ENCODE measurements at places on chromosomes 2 and 18.

DNA sequence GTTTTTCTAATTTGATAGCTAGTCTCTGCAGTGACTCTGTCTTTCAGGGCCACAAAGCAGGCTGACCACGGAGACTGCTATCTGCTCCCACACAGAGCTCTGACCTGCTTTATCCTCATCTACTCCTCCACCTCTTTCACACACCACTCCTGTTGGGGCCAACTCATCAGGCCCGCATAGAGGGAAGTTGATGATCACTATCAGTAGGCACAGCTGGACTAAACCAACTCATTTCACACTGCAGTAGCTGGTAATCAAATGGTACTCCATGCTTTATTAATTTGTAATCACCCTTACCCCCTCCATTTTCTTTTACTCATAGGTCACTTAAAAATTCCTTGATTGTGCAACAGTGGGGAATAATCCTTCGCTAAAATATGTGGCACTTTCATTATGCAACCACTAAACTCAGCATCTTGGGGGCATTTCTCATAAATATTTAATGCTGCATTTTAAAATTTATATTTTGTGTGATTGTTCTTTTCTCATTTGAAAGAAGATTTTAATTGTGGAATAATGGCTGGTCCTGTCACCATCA, 249.8 kb upstream of the GCFC2 start:
- no peak for DNase-seq

DNA sequence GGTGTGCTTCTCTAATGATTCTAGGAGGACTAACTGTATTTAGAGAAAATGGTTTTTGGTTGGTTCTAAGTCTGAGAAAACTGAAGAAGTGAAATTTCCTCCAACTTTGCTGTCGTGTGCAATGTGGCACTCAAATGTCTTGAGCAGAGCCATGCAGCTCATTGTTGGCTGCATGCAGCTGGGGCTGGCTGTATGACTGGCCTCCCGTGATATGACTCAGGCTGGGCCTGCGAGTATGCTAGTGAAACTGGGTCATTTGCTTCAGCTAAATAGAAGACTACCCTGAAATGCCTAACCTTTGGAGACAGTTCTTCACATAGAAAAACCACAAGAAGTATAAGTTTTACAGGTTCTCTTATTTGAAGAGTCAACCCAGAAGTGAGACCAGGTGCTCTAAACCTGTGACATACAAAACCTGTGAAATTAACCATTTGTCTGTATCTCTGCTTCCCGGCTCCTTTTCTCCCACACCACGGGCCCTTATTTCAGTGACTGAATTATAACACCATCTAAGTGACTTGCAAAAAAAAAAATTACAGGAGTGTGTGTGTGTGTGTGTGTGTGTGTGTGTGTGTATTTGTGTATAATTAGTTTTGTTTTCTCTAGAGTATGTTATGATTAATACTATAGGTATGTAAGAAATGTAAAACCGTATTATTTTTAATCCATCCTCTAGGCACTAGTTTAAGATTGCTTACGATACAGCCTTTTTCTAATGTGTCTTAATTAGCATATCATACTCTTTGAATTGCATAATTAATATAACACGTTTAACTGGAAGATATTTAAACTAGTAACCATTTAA, 15.9 kb downstream of the POLI start:
- peak; percentile 32 for DNase-seq

GRCh38 chr2:51013933-51014526, 17.9 kb downstream of the NRXN1 start:
- no peak for DNase-seq

GRCh38 chr2:47096451-47096850, 58.7 kb downstream of the STPG4 start:
- no peak for DNase-seq

- DNase-seq, result peak; percentile 76
Observed at GRCh38 chr2:74457549-74458131, 598 bp upstream of the WBP1 start.

DNA sequence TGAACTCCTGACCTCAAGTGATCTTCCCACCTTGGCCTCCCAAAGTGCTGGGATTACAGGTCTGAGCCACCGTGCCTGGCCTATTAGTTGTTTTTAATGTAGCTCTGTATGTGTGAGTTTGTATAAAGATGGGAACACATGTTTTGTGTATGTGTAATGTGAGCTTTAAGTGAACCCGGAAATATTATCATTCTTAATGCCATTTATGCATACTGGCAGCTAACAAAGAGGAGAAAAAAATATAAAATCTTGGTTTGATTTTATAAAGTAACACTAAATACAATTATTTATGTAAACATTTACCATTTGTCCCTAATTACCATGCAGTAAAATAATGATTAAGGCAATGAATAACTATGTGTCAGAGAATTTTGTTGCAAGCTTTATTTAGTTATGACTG, 9.1 kb upstream of the CKAP2L start:
- no peak for DNase-seq

GRCh38 chr2:75525434-75526310, 35.1 kb downstream of the EVA1A start:
- no peak for DNase-seq

DNA sequence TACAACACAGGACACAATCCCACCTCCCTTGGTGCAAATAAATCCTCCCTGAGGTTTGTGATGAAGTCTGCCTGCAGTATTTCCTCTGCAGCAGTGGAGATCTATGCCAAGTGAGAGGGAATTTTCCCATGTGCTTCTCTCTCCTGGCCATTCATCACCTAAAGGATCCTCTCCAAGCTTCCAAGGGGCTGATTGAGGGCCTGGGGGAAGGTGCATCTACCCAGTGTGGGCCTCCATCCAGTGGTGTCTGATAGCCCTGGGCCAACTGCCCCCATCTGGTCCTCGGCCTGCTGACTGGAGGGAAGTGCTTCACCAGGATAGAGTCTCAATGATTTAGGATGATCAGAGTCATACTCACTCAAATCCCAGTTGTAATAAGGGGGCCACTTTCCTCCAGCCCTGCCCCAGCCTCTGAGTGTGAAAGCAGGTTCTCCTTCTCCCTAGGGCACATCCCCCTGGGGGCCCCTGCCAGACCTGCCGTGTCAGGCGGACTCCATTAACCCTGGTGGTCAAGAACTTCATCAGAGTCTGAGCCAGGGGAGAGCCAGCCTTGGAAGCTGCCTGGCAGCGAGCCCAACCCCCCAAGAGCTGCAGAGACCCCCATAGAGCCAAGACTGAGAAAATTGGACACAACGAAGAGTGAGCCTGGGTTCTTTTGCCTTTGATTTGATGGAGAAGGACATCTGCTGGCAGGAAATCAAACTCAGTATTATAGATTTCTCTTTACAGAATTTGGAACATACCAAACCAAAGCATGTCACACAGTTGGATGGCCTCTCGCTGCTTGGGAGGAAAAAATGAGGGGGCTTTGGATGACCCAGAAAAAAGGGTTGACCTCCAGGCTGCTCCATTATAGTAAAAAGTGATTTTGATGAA, 509.6 kb downstream of the CMPK2 start:
- DNase-seq, result no peak

DNA sequence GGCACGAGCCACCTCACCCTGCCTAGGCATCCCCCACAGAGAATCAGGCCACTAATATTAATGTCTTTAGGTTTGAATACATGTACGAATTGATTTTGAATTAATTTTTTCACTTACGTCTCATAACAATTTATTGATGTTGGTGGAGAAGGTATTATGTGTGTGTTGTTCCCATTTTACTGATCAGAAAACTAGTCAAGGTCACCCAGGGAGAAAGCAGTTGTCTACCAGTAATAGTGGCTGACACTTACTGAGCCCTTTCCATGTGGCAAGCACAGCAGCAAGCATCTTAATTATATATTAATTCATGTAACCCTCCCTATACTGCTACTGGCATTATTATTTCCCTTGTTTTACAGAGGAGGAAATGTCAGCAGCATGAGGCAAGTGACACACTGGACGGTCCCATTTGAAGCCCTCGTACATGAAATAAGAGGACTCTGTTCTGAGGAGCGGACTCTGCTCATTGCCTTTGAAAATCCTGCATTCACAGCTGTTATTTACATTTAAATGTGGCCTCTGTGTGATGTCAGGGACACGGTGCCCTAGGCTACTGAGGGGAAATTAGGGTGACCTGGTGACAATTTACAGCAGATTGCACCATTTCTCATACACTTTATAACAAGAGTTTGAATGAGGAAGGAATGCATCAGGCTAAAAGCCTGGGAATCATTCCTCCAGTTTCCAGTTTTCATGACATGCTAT, 30.9 kb upstream of the KCNE4 start:
- DNase-seq, result no peak

DNA sequence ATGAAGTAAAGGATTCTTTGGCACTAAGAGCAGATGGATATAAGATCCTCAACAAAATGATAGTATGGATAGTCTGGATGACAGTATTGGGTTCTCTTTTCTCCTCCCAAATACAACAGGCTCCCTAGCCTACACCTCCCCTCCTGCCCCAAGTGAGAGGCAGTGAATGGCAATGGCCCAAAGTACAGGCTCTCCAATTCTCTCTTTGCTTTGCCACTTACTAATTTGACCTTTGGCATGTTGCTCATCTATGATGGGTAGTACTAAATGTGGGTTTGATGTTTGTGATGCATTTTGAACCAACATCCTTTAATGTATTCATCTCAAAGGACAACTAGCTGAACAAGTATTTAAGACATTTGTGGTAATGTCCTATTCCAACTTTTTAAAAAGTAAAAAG, 65.9 kb downstream of the EIF5B start:
- DNase-seq, result no peak

DNA sequence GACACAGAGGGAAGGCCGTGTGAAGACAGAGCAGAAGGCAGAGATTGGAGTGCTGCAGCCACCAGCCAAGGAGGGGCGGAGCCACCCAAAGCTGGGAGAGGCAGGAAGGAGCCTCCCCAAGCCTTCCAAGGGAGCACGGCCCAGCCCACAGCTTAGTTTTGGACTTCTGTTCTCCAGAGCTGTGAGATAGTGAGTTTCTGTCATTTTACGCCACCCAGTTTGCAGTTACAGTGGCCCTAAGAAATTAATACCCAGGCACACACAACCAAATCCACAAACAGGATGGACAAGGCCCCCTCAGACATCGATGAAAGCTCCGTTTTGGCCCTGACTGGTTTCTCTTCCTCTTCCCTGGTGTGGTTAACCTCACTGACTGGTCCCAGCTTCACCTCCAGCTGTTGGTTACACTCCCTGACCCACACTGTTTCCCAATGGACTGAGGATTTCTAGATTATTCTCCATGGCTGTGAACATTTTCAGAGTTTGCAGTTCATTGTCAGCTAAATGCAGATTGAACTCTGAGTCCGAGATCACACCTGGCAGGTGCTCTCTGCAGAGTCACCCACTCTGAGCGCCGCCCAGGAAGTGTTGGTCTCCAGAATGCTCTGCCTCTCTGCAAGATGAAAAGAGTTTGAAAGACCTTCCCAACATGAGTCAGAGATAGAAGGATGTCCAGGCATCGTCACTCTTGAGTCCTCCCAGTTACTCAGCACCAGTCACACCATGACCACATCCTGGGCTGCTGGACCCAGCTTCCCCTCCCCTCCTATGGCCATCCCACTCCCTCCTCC, 100.2 kb downstream of the TWIST2 start:
- no peak for DNase-seq

GRCh38 chr2:233466991-233467603, 99.5 kb downstream of the USP40 start:
- no peak for DNase-seq

DNA sequence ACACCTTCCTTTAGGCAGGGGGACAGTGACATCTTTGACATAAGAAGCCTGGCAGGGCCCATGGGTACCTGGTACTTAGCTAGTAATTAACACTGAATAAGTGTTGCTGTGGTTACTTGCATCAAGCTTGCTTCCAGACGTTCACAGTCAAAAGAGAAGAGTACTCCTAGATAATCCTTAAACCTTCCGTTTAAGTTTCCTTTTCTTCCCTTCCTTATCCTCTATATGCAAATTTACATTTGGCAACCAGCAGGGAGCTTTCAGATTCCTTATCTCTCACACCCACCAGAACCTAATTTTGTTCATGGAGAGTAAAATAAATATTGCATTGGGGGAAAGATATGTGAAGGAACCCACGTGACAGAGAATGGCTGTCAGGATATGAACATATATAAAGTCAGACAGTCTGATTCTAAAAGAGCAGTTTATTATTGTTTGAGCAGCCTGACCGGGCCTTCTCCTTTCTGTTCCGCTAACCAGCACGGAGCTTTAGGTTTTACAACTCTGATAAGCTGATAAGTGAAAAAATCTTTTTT, 7.8 kb upstream of the RAB31 start:
- no peak for DNase-seq

- no peak for DNase-seq
Observed at GRCh38 chr2:201237486-201238123, 22.7 kb upstream of the CASP8 start.

GRCh38 chr2:55033076-55033742, 17.0 kb downstream of the RTN4 start:
- no peak for DNase-seq

- no peak for DNase-seq
Observed at GRCh38 chr2:112483042-112483473, 1.1 kb downstream of the TTL start.

GRCh38 chr2:99609851-99610381, 120.1 kb upstream of the REV1 start:
- DNase-seq, result no peak

GRCh38 chr2:52079602-52080001, 1047.7 kb upstream of the NRXN1 start:
- DNase-seq, result no peak

DNA sequence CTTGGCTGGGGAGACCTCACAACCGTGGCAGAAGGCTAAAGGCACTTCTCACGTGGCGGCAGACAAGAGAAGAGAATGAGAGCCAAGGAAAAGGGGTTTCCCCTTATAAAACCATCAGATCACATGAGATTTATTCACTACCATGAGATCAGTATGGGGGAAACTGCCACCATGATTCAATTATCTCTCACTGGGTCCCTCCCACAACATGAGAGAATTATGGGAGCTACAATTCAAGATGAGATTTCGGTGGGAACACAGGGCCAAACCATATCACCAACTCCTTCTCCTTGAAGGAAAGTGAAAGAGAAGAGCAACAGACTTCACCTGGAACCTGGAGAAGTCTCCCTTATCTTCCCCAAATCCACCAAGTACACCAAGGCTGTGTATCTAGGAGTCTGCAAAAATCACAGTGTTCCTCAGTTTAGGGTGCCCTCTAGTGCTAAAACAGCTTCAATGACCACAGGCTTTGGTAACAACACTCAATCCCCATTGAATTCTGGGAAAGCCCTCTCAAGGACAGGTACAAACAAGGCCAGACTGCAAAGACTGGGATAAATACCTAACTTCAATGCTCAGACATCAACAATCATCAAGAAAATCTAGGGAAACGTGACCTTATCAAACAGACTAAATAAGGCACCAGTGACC, 148.8 kb upstream of the SRD5A2 start:
- DNase-seq, result no peak

DNA sequence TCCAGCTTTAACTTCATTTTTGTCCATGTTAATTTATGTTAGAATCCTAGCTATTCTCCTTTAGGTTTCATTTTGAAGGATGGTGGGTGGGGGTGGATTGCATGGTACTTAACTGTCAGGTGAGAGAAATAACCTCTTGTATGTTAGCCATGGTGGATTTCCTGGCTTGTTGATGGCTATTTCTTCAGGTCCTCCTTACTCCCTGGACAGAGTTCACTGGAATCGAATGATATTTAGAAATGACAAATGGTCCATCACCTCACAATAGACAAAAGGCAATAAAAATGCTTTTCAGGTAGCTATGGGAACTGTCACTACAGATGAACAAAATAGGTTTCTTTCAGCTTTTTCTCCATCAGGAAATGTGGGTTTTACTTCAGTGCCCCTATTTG, 91.7 kb downstream of the EML6 start:
- DNase-seq, result no peak

- no peak for DNase-seq
Observed at GRCh38 chr2:109715313-109715805, 78.7 kb upstream of the RGPD5 start.
